ENCODE measurements at places on chromosomes 1 and 21.

GRCh38 chr1:17874710-17875109 lies 119.6 kb downstream of the ACTL8 start:
- peak; percentile 83 for DNase-seq

GRCh38 chr1:23423415-23424292 lies 894 bp downstream of the TCEA3 start:
- DNase-seq = no peak

DNA sequence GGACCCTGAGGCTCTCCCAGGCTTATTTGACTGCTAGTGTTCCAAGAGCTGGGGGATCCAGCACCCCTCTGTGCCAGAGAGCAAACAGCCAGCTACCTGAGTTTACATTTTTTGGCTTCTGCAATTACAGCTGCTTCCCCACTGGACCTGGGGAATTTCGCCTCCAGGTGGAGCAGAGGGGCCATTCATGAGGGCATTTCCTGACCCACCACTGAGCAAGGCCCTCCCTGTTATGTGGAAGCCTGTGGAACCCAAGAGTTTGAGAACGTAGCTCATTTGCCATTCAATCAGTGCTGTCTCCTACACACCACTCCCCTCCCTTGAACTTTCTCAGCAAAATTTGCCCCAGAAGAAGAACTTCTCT lies 42.7 kb upstream of the TMEM51 start:
- DNase-seq = no peak

DNA sequence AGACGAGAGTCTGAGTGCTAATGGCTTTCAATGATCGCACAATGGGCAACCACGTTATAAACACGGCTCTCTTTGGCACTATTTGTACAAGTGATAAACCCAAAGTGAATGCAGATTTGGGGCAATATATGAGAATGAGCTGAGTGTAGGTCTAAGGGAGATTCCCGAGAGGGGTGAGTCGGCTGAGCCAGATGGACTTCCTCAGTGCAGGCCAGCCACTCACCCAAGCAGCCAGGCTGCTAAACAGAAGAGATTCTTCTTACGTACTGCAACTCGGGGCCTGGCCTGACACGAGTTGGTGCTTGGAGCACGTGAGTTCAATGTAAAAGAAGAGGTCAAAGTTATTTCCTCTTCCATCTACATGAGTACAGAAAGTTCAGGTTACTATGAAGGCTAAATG lies 6.2 kb upstream of the MIXL1 start:
- DNase-seq = no peak

DNA sequence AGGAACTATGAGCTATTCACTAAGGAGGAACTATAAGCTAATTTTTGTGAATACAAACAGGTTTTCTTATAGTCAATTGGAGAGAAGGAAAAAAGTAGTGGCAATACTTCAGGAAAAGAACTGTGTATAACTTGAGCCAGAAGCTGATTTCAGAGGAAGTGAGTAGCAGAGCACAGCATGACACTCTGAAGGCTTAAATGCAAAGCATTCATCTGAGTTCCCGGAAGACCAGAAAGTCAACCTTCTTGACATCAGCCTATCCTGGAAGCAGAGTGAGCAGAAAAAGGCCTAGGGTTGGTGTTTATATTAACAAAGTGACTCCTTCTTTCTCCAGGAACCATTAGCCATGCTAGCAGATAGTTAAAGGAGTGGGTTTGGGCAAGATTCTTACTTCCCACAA lies 545.2 kb downstream of the MRPL39 start:
- no peak for DNase-seq

DNA sequence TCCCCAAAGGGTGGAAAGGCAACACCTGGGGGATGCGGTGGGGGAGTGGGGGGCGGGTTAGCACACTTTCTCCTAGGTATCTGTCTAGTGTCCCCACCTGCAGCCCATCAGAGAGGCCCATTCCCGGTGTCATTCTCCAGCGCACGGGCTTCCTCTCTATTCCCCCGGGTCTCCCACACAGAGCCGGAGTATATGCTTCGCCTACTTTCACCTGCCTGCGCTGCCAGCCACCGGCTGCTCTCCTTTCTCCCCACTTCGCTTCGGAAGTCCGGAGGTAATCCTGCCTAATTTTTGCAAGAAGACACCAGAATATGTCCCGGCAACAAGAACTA lies 852 bp downstream of the RGS7 start:
- no peak for DNase-seq

DNA sequence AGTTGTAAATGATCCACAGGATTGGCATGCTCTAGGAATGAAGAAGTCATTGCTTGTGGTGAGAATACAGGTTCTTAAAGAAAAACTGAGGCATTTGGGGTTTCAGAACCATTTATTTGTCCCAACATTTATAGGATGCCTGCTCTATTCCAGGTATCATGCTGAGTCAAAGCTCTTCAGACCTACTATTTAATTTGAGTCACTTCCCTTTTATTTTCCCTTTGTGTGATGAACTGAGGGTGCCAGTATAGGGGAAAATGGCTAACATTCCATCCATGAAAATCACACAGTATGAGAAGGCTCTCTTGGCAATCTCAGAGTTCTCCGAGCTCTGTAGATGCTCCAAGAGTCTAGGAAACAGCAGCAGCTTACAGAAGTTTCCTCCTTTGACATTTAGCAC lies 110.4 kb downstream of the RNF220 start:
- no peak for DNase-seq

GRCh38 chr1:118275472-118276115 lies 90.6 kb upstream of the SPAG17 start:
- DNase-seq = no peak
